GM19239 (cell line): ENCODE measurements at places on chromosomes 5 and 9.

GRCh38 chr9:109166771-109167601 is at the start of gene FRRS1L:
FRRS1L (minus strand) TSS chr9:109167249; CDS start chr9:109167138, 111 bp downstream.
- DNase-seq, result no peak

DNA sequence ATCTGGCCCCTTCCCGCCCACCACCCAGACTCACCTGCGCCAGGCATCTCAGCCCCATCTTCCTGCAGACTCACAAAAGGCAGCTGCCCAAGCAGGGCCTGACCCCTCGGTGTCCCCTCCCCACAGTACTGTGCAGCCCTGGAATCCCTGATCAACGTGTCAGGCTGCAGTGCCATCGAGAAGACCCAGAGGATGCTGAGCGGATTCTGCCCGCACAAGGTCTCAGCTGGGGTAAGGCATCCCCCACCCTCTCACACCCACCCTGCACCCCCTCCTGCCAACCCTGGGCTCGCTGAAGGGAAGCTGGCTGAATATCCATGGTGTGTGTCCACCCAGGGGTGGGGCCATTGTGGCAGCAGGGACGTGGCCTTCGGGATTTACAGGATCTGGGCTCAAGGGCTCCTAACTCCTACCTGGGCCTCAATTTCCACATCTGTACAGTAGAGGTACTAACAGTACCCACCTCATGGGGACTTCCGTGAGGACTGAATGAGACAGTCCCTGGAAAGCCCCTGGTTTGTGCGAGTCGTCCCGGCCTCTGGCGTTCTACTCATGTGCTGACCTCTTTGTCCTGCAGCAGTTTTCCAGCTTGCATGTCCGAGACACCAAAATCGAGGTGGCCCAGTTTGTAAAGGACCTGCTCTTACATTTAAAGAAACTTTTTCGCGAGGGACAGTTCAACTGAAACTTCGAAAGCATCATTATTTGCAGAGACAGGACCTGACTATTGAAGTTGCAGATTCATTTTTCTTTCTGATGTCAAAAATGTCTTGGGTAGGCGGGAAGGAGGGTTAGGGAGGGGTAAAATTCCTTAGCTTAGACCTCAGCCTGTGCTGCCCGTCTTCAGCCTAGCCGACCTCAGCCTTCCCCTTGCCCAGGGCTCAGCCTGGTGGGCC is 1.9 kb downstream of the IL13 start:
- DNase-seq, result no peak

GRCh38 chr5:105767267-105767666 is 1903.5 kb downstream of the EFNA5 start:
- DNase-seq, result no peak

DNA sequence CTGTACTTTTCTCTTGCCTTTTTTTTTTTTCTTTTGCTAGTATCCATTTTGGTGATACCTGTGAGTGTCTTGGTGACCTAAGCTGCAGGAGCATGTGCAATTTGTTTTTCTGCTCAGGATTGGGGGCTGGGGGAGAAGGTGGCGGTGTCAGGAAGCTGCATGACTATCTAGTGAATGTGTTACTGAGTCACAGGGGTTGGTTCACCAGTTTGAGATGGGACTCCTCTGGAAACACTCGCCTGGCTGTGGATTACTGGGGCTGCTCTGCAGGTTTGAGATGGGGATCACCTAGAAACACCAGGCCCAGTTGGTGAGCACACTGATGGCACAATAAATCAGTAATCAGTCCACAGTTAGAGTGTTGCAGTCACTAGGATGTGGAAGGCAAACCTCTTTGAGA is 447.9 kb downstream of the SPATA31D1 start:
- no peak for DNase-seq

DNA sequence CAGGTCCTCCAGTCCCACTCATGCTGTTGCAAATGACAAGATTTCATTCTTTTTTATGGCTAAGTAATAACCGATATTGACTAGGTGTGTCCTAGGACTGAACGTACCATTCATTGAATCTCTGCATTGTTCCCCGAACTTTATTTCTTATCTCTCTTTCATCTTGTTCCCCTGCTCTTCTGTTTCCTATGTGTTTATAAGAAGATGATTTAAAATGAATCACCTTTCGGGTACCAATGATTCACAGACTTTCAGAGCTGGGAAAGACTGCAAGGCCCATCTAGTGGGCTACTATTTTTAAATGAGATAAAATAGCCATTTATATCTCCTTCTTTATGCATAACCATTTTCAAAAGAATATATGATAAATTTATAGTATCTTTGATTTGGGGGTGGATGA is 133.0 kb downstream of the CDH18 start:
- DNase-seq, result no peak

DNA sequence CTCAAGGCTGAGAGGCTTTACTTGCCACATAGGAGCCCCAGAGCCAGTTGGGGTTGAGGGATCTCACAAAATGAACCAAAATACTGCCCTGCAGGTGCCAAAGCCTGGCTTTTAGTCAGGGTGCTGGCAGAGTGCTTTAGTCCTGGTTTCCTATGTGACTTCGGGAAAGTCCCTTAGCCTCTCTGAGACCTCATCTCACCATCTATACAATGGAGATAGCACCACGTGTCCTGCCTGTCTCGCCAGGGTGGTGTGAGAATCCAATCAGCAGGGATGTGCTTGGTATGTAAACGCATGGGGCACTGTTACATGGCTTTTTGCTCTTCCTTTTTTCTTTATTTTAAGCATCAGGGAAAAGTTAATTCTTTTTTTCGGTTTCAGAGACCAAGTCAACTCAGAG is 68.3 kb downstream of the SHB start:
- DNase-seq, result no peak

DNA sequence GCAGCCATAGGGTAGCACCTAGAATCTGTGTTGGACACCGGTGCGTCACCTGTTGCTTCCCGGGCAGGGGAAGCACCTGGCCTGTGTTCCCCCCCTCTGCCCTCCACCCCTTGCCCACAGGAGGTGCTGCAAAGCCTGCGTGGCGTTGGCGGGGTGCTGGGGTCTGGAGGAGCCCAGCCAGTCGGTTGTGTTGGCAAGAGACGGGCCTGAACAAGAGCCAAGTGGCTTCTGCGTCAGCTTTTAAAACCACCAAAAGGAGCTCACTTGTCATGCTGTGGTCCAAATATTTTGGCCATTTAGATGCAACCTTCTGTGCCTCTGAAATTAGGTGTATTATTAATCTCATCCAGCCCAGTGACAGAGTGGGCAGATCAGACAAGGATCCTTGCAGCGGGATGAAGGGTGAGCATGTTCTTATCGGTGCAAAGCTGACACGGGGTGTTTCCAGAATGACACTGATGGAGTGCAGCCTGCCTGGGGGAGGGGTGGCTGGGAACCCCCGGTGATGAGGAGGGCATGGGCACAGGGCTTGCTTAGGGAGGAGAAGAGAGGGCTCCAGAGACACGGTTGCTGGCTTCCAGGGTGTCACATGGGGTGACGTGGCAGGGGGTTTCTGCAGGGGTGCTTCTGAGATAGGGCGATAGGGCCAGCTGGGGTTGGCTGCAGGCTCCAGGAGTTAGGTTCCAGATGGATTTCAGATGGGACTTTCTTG is 9.7 kb upstream of the RXRA start:
- DNase-seq, result no peak

GRCh38 chr5:132279801-132280200 is 14.4 kb upstream of the SLC22A4 start:
- no peak for DNase-seq

DNA sequence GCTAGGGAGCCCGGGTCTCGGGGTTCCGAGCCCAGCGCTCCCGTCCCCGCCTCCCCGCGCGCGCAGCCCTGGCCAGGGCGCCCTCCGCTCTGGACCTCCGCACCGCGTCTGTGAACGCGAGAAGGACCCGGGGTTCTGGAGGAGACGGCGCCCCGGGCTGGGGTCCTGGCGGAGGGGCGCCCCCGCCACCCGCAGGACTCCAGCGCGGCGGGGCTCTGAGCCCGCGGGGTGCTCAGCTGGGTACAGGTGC is 431 bp downstream of the TMOD1 start:
- DNase-seq, result no peak
